Osteocyte (in vitro differentiated cells): ENCODE measurements at places on chromosomes 3 and 15. TPM values are rescaled to one million over a fixed set of nuclear protein-coding genes. Genes with fewer than 3 reads are reported as not detected.
A peak's percentile ranks its signal among the peaks of the same experiment; 100 is the strongest.

GRCh38 chr3:14434498-14435151 lies 32.2 kb downstream of the SLC6A6 start:
- DNase-seq = no peak

DNA sequence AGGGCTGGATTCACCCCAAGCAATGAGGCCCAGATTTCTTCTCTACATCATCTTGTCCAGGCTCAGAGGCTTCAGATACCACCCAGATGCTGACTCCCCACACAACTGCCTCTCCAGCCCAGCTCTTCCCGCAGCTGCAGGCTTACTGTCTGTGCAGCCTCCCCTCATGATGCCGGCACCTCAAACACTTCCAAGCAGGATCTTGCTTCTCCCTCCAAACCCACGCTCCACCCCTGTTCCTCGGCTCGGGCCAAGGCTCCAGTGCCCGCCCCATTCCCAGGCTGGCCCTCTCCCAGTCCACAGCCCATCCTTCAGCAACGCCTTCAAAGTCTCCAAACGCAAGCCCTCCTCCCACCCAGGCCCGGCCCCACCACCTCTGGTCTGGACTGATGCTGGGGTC lies 159.2 kb upstream of the LINGO1 start:
- DNase-seq = no peak

DNA sequence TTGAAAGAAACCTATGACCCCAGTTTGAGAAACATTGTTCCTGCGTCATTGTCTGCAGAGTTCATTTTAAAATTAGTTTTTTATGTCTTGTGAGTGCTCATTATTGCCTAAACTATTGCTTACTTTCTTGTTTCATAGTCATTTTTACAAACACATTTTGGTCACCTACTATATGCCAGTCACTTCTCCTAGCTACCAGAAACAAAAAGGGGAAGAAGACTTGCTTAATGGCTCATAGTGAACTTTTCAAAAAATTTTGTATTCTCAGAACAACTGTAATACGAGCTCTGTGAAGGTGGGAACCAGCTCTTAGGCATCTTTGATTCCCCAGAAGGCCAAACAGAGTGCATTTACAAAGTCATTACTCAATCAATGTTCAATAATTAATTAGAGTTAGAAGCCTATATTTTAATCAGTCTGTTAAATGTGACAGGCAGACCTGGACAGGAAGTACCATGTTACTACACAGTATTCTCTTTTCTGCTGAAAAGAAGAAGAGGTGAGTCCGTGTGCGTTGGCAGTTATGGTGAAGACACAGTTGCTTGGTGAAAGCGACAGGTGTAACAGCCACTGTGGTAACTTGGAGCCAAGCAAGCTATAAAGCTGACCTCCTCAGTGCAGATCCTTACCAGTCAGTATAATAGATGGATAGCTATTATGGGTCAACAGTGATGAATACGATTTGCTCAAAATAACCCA lies 46.6 kb downstream of the DPPA2 start:
- DNase-seq = no peak

Gene DISP2
- total RNA-seq = 1.4 and 1.5 TPM in 2 replicates

- no peak for DNase-seq
Measured at GRCh38 chr3:55044486-55044885, 116.6 kb upstream of the LRTM1 start.

GRCh38 chr3:100319951-100320350 lies 14.6 kb upstream of the NIT2 start:
- no peak for DNase-seq

- no peak for DNase-seq
Measured at GRCh38 chr15:89367485-89368451, 33.1 kb upstream of the POLG start.

GRCh38 chr3:98977520-98977919 lies 76.0 kb upstream of the DCBLD2 start:
- no peak for DNase-seq

- DNase-seq = peak; percentile 32
Measured at GRCh38 chr3:46565077-46565476, 1.0 kb downstream of the LRRC2 start.

DNA sequence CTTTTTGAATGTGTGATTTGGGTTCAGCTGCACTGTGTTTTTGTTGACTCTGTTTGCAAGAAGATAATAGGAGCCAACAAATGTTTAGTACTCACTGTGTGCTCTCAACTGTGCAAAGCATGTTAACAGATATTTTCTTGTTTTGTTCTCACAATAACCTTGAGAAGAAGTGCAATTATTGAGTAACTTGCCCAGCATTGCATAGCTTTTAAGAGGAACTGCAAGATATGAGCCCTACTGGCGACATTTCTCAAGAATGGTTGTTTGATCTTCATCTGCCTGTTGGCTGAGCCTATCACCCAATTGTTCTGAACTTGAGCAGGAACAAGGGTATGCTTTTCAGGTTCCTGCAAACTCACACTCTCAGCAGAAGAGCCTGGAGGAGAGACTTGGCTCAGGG lies 43.4 kb upstream of the AGBL1 start:
- DNase-seq = no peak

GRCh38 chr15:85717212-85717611 lies 77.5 kb downstream of the KLHL25 start:
- no peak for DNase-seq

Gene TRIM71
- 0.05 TPM in 1 of 2 replicates, not detected in the other for total RNA-seq

Gene GOLGA8Q
- total RNA-seq = 1.3 and 1.6 TPM in 2 replicates
